ENCODE measurements at places on chromosomes 7 and 10.

GRCh38 chr7:129423700-129424410 is 10.4 kb upstream of the STRIP2 start:
- no peak for DNase-seq

DNA sequence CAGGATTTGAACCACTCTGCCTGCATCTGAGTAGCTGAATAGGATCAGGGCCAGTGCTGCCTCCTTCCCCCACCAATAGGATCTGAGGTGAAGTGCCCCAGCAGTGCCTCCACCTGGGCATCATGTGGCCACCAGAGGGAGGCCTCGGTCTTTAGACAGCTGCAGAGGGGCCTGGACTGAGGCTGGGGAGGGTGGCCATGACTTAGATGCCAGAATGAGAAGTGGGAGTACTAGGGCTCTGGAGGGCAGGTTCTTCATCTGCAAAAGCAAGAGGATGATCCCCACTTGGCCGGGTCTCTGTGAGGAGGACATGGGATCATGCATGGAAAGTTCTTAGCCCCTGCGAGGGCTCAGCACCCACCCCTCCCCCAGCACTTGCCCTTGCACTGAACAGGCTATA is 56.9 kb downstream of the NEUROG3 start:
- DNase-seq: peak; percentile 40

DNA sequence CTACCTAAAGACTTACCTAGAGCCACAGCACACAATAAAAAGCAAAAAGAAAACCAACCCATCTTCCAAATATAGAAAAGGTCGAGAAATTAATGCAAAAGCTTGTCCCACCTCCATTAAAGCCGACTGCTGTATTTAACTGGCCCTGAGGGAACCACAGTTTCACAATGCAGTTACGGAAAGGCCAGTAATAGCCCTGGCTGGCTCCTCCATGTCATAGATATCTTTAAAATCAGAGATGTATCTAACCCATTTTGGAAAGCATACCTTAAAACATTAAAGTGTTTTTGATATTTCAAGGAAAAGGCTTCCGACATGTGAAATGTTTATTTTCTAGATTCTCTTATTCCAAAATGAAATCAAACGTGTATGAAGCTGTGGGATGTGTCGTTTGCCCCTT is 23.0 kb downstream of the HDAC9 start:
- DNase-seq: no peak

GRCh38 chr10:114632869-114633715 is 25.0 kb downstream of the ABLIM1 start:
- DNase-seq: no peak

- no peak for DNase-seq
These were observed 466.1 kb downstream of the PTPRN2 start for GRCh38 chr7:158121441-158122045.

DNA sequence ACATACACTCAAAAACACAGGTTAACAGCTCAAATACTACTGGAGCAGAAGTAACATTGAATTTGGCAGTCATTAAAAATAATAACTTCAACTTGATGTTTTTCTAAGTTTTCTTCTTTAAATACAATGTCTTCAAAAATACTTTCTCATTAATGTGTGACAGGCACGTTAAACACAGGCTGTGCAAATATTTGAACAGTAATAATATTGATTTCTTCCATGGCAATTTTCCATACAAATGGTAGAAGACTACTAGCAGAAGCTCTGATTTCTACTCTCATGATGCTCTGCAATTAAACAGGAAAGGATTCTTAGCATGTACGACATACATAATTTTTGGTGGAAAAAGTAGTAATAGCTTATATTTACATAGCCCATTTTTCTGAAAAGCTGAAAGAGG is 47.4 kb downstream of the NRP1 start:
- DNase-seq: no peak

DNA sequence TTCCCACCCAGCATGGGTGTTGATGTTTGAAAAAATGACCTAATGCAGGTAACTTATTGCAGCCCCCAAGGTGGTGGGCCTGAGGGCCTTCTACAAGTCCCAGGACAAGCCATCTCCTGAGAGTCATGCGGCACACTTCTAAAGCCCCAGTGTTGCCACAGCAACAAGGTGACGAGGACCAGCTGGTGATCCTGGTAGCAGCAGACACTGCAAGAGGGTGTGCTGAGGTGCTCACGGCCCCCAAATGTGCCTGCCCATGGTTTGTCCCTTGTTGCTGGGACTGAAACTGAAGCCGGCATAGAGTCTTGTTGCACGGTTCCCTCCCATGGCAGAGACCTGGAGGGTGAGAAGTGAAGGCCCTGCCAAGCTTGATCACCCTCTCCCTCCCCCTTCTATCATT is 333.2 kb upstream of the MGMT start:
- DNase-seq: no peak

DNA sequence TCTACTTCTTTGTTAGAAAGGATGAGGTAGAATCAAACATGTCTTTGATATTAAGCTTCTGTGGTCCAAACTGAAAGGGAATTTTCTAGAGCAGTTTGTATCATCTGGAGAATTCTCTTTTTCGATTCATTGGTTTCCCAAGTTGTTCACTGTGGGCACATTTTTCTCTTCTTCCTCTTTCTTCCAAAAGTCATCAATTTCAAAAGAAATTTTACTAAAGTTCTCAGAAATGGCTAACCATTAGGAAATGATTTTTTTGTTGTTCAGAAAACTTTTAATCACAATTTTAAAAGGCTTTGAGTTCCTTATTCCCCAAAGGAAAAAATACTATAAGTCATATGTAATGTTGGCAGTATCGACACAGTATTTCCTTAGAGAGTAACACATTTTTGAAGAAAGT is 28.3 kb upstream of the CCDC6 start:
- no peak for DNase-seq

GRCh38 chr7:133940368-133940767 is 186.8 kb upstream of the LRGUK start:
- no peak for DNase-seq

GRCh38 chr10:76874176-76874575 is 763.4 kb downstream of the KCNMA1 start:
- no peak for DNase-seq

DNA sequence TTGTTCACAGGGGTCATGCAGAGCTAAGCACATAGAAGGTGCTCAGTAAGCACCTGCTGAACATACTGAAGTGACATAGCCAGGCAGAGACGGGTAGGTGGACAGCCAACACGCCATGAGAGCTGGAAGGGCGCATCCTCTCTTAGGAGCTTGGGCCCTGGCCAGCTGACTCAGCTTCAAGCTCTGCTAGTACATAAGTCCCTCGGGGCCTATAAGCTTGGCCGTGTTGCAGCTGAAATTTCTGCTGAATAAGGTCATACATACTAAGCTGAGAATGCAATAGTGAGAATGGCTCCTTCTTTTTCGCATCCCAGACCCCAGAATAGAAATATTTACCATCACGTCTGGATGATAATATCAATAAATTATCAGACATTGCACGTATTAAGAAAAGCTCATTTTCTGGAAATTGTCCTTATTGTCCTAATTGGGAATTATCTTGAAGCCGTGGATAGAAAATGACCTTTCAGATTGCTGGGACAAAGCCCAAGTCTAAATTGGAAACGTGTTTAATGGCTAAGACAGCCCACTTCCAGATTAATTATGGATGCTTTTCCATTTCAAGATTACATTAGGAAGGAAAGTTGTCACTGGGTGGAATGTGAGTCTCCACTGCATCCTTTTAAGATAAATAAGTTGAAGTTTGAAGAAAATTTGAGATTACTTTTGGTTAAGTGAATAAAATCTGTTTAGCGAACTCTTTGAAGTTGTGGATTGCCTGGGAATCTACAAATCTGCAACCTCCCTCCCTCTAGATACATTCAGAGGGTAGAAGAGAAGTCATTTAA is 287.1 kb upstream of the C7orf33 start:
- peak; percentile 1 for DNase-seq

DNA sequence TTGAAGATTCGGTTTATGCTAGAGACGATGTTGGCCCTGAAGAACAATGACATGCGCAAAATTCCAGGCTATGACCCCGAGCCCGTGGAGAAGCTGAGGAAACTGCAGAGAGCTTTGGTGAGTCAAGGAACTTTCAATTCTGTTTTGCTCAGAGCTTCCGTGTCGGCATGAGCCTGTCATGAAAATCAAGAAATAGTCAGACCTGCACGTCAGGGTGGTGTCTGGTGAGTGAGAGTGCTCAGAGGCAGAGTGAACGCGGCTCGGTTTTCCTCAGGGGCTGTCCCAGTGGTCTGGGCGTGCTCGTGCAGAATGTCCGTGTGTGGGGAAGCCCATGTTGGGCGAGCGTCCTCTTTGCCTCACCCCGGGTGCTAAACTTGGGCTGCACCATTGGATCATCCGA is 12.6 kb downstream of the NOM1 start:
- no peak for DNase-seq

All from stimulated activated CD4-positive, alpha-beta T cell treated with anti-CD3 and anti-CD28 coated beads, Interleukin-1b, Interleukin-23, amount 100 ng/mL, for 48 hours (primary cell).